ENCODE measurements at places on chromosomes 11 and 22. TPM values are rescaled to one million over a fixed set of nuclear protein-coding genes. Genes with fewer than 3 reads are reported as not detected.

Gene FAM227A
- total RNA-seq, result 1.9 TPM

Gene GVQW3
- total RNA-seq, result 1.9 TPM

Gene GPHA2
- total RNA-seq, result not detected

Gene F2
- total RNA-seq, result not detected

Gene CCDC87
- 0.49 TPM for total RNA-seq

Gene ADM
- total RNA-seq, result 2,760 TPM

Gene SPI1
- not detected for total RNA-seq

Gene TREH
- not detected for total RNA-seq

Gene CCDC15
- 1.6 TPM for total RNA-seq

Gene POU2AF2
- not detected for total RNA-seq

Gene LDLRAD3
- 5.5 TPM for total RNA-seq

Gene CHADL
- 1.7 TPM for total RNA-seq

Gene SOX6
- 1.2 TPM for total RNA-seq

Gene CARS1
- 125 TPM for total RNA-seq

Gene KCTD14
- total RNA-seq, result 6.0 TPM

Gene TOMM22
- total RNA-seq, result 40.2 TPM

Gene OR4D5
- not detected for total RNA-seq

Gene SYT7
- 0.65 TPM for total RNA-seq

Gene ART1
- not detected for total RNA-seq

Gene FOSL1
- total RNA-seq, result 22.2 TPM

Gene KRTAP5-7
- 0.61 TPM for total RNA-seq

Gene PPP2R1B
- 26.1 TPM for total RNA-seq

Gene SLC43A3
- 54.8 TPM for total RNA-seq

Gene NRIP3
- 14.7 TPM for total RNA-seq

Gene KRTAP5-8
- total RNA-seq, result not detected

Gene NOX4
- total RNA-seq, result 28.4 TPM

Gene INS
- not detected for total RNA-seq

Gene HSPB2
- total RNA-seq, result 2.6 TPM

Gene HTR3B
- total RNA-seq, result not detected

Gene BRSK2
- total RNA-seq, result not detected

Gene AGBL2
- total RNA-seq, result 1.3 TPM

Gene IL17REL
- total RNA-seq, result not detected

Gene MRPL49
- total RNA-seq, result 49.1 TPM

Gene APBB1
- total RNA-seq, result 75.6 TPM

Gene GRIK4
- 0.16 TPM for total RNA-seq

Gene TH
- total RNA-seq, result 4.9 TPM

Gene CNGA4
- total RNA-seq, result not detected

Gene ACCS
- total RNA-seq, result 14.9 TPM

Gene OR5I1
- total RNA-seq, result not detected

Gene GRAP2
- not detected for total RNA-seq

Gene ASPHD2
- total RNA-seq, result 3.3 TPM

Gene CALCB
- 0.16 TPM for total RNA-seq

Gene EIF3L
- 379 TPM for total RNA-seq

Gene SLC6A5
- not detected for total RNA-seq

Measured in hair follicle dermal papilla cell (primary cell).